HTR-8/SVneo (cell line): ENCODE measurements at places on chromosomes 11 and 22.

- no peak for DNase-seq
Measured at GRCh38 chr11:35355102-35355749, 64.1 kb downstream of the SLC1A2 start.

DNA sequence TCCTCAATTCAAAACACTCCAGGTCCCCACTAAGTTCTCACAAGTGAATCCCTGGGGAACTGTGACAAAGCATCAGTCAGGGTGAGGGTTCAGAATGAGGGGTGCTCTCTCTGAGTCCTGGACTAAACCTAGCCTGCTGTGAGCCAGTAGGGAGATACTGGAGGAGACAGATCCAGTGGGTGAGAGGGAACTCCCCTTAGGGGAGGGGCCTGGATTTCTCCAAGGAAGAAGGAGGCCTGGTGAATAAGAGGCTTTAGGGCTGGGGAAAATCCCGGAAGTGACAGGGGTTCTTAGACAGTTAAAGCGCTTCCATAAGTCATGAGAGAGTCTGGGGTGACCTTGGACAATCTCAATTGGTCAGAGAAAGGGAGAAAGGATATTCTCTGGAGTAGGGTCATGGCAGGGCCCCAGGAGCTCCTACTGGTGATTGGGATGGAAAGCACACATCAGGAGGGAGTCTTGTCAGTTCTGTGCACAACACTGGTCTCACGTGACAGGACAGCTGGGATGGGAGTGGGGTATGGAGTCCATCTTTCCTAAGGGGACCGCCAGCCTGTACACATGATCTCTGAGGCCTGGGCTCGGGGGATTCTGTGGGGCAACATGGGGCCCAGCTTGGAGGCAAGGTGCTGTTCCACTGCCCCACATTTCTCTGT is 1.5 kb downstream of the TBC1D10A start:
- peak; percentile 40 for DNase-seq

DNA sequence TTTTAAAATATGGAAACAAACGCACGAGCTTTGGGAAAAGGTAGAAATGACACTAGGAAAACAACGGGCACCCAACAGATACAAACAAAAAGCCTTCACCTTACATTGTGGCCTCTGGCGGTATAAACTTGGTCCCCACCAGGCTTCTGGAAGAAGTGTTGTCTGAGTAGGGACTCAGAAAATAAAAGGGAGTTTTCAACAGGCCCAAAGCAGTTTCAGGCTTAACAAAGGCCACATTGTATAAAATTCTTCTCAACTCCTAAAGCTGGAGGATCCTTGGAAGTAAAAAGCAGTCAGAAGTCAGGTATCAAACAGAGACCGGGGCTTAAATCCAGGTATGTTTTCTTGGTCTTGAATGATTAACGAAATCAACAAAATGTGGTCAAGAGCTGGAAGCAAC is 61.0 kb downstream of the LARGE1 start:
- DNase-seq: no peak

GRCh38 chr11:106133529-106133928 is 56.1 kb downstream of the AASDHPPT start:
- DNase-seq: no peak

GRCh38 chr22:20407829-20408228 is 13.9 kb downstream of the ZNF74 start:
- no peak for DNase-seq
